ENCODE measurements at places on chromosomes 7 and 10.

- DNase-seq = no peak
Observed at GRCh38 chr7:53446170-53446569, 410.7 kb downstream of the POM121L12 start.

GRCh38 chr10:14665865-14666857 is 108.5 kb downstream of the FAM107B start:
- DNase-seq = no peak

DNA sequence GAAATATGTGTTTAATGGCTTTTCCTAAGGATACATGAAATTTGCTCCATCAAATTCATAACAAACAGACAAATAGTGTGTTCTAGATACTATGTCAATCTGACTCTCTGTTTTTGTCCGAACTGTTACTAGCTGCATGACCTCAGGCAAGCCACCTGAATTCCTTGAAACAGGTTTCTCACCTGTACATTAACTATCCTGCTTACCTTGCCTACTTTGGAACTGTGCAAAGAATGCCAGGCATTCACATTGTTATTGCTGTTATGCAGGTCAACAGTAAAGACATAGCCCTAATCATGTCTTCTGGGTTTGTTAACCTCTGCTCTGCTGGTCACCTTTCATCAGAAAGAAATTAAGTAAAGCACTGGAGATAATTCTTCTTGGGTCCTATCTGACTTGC is 1283.9 kb upstream of the CELF2 start:
- DNase-seq = no peak

- no peak for DNase-seq
Observed at GRCh38 chr7:112023786-112024185, 182.4 kb downstream of the DOCK4 start.

GRCh38 chr10:61120805-61121204 is 176.8 kb upstream of the RHOBTB1 start:
- no peak for DNase-seq

- no peak for DNase-seq
Observed at GRCh38 chr10:74683067-74683466, 143.3 kb upstream of the KAT6B start.

DNA sequence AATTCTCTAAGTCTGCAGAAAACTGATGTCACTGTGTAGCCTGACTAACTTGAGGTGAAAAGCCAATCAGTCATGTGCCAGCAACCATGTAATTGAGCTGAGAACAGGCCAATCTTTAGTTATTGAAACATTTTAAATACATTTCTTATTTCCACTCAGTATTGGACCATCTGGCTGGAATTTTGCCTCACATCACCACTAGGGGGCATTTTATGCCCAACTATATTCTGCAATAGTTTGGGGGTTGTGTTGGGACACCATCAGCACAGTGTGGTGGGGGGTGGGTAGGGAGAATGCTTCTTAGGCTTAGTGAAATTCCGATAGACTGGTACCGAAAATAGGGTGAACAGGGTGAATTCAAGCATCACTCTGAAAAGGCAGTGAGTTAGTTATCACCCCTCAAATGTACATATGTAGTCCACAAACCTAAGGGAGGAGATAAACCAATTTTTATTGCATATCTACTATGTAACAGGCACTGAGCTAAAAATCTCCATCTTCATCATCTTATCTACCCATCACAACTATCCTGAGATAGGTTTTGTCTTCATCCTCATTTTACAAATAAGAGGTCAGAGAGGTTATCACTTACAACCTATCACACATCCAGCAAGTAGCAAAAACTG is 17.8 kb downstream of the NPSR1 start:
- DNase-seq = peak; percentile 25

DNA sequence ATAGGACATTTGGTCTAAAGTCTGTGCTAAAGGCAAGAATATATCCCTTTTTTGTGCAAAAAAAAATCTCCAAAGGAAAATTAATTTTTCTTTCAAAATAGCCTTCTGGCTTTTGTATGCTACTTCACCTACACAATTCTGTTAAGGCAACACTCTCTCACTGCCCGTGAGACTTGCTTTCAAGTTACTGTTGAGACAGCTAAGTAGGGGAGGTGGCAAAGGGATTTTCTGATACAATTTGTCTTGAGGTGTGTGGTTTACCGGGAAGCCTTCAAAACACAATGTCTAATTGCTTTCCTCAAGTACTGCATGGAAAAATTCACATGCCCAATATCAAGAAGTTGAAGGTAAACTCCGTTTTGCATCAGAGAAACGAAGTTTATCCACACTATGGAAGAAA is 50.8 kb upstream of the RSU1 start:
- no peak for DNase-seq

- DNase-seq = no peak
Observed at GRCh38 chr10:101284101-101284743, 55.0 kb upstream of the LBX1 start.

DNA sequence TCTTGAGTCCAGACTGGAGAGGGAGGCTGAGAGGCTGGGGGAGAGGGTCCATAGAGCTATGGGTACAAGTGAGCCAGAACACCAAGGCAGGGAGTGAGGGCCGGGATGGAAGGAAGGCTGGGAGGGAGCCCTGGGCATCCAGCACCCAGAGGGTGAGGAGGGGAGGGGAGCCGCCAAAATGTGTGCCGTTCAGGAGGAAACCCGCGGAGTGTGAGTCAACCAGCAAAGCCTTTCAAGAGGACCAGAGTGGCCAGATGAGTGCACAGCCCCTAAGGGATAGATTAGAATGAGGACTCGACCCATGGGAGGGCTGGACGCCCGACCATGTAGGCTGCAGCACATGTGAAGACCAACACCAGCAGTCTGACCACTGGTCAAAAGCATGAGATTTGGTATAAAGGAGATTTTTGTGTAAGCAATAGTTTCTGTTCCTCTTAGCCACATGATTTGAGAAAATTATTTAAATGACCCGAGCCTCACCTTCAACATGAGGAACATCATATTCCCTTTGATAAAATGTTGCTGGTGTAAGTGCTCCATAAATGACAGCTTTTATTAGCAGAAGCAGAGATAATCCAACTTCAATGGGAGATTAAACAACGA is 179.7 kb upstream of the GRB10 start:
- DNase-seq = no peak

GRCh38 chr7:50721661-50722259 is 60.9 kb downstream of the GRB10 start:
- no peak for DNase-seq

- DNase-seq = peak; percentile 65
Observed at GRCh38 chr7:4851459-4852422, 10.1 kb downstream of the PAPOLB start.

- no peak for DNase-seq
Observed at GRCh38 chr7:17009007-17009719, 127.4 kb upstream of the AGR3 start.

GRCh38 chr10:128046953-128047290 is 79.3 kb downstream of the MKI67 start:
- DNase-seq = no peak

GRCh38 chr10:28332726-28333125 is 29.9 kb upstream of the MPP7 start:
- no peak for DNase-seq

DNA sequence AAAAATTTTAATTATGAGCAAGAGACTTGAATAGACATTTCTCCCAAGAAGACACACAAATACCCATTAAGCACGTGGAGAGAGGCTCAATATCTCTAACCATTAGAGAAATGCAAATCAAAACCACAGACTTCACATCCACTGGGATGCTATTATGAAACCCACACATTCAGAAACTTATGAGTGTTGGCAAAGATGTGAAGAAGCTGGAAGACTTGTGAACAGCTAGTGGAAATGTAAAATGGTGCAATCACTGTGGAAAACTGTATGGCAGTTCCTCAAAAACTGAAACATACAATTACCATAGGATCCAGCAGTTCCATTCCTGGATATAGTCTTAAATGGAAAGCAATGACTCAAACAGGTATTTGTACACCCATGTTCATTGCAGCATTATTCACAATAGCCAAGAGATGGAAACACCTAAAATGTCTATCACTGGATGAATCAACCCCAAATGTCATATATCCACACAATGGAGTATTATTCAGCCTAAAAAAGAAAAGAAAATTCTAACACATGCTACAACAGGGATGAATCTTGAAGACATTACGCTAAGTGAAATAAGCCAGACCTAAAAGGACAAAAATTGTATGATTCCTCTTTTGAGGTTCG is 53.5 kb upstream of the FRMD4A start:
- no peak for DNase-seq

DNA sequence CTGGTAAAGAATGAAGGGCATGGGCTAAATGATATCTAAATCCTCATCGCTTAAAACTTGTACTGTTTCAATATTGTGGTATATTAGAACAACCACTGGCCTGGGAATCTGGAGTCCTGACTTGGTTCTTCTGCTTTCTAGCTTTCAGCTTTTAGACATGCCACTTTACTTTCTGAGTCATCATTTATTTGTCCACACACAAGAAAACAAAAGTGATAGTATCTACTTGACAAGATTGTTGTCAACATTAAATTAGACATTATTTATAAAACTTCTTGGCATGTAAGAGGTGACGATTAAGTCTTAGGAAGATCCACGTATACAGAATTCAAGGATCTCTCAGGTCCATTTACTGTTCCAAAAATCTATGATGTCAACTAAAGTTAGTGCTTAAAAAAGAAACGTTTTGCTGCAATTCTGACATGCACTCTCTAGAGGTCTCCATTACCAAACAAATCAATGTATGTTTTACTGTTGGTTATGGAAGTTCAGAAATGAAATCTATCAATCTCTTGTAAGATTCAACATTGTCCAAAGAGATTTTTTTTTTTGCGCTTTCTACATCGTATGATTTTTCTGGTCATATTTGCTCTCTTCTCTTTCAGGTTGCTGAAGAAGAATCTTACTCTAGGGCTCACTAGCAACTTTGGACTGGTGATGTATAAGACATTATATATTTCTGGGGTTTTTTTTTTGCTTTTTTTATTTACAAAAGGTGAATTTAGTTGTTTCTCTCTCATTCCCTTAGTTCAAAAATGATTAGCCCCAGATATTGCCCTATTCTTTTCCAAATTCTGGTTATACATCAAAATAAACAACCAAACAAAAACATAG is 53.6 kb upstream of the DYNC1I1 start:
- DNase-seq = peak; percentile 24

GRCh38 chr7:143518521-143518920 is 40.8 kb downstream of the TAS2R41 start:
- DNase-seq = no peak
